ENCODE measurements at places on chromosomes 12 and 14.
A peak's percentile ranks its signal among the peaks of the same experiment; 100 is the strongest.

GRCh38 chr12:102959391-102959790, 1.9 kb downstream of the ASCL1 start:
- no peak for DNase-seq

DNA sequence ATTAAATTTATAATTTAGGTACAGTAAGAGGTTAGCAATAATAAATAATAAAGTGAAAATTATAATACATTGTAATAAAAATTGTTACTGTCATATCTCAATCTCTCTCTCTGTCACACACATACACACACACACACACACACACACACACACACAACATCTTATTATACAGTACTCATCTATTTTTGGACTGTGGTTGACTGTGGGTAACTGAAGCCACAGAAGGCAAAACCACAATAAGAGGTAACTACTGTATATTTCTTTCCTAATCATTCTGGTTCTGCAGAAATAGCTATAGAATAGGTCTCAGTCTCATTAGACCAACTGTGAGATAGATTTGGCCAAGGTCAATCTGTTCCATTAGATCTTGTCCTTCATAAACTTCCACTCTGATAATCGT, 33.1 kb upstream of the PTPRO start:
- DNase-seq: no peak

DNA sequence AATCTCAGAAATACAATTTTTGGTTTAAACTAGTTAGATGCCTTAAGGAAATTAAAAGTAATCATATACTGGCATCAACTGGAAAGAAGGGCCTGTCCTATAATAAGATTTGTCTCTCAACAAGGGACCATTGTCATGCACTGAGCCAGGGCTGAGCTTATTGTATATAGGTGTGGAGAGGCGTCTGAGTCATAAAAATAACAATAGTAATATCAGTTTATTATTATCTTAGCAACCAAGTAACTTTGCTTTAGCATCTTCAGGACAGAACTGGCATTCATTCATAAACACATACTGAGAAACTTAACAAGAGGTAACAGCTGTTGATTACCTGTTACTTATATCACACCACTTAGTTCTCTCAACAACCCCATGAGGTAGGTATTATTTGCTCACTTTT, 7.1 kb downstream of the KRT75 start:
- DNase-seq: no peak

DNA sequence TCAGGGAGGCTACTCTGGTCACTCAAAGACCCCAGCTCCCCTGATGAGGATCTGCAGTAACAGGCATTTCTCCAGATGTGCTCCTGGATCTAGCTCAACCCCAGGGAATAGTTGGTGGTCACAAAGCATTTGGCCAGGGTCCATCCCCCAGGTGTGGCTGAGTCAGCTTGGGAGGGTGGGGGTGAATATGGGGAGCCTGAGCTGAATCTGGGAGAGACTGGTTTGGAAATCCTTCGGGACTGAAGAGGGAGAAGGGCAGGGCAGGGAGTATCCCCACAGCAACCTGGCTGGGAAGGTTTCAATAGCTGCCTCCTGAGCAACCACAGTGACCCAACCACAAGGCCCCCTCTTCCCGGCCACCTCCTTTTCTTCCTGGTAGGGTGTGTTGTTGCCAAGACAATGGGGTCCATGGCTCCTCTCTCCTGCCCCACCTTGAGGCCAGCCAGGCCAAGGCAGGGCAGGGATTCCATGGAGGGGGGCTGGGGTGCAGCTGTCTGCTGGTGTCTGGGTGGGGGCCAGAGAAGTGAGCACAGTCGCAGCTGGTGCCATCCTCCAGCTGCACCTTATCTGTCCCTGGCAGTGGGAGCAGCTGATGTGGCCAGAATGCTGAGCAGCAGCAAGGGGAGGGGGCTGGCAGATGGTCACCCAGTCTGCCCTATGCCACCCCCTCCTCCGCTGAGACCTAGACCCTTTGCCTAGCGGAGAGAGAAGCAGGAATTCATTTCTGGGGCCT, 5.5 kb downstream of the ASIC1 start:
- no peak for DNase-seq

- no peak for DNase-seq
These were observed 4.7 kb upstream of the CHST11 start for GRCh38 chr12:104452087-104452486.

DNA sequence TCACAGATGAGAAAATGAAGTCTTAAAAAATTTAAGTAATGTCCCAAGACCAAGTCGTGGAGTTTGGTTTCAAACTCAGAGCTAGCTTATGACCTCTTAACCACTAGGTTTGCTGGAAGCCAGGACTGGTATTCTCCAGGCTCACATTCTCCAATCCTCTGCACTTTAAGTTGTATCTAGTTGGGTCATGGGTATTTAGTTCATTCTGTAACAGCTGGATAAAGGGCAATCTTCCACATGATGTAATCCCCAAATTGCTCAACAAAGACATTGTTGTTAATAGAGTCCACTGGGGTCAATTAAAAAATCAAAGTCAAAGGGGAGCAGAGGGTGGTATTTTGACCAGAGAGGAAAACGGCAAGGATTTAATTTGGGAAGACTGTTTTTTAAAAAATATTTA, 17.8 kb upstream of the GAS2L3 start:
- no peak for DNase-seq

DNA sequence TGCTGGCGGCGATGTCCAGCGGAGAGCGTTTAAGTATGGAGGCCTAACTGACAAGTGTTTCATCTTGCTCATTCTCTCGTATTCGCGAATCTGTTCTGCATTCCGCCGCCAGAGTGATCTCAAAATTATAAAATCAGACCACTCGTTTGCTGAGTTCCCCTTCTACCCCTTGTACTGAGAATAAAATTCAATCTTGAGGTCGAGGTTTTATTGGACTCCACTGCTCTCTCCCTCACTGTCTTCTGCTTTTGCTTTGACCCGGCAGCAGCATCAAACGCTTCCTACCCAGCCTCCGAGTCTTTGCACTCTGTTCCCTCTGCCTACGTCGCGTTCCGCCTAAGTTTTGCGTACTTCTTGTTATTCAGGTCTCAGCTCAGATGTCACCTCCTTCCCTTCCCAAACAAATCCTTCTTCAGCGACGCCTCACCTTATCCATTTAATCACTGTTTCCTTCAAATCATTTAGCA, 462 bp downstream of the KNTC1 start:
- DNase-seq: no peak

DNA sequence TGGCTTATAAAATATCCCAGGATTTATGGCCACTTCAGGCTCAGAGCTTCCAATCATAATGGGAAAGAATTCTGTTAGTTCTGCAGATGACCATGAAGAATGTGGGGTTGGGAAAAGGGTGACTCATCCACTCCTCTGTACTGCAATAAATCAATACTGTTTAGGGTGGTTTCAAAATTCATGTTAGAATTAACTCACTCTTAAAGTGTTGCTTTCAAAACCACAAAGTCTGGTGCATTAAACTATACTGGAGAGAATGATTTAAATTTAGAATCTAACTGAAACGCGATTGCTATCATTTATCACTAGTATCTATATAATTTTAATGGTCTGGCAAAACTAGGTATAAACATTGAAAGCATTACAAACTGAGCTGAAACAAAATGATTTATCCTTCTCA, 798 bp downstream of the CCDC198 start:
- no peak for DNase-seq

DNA sequence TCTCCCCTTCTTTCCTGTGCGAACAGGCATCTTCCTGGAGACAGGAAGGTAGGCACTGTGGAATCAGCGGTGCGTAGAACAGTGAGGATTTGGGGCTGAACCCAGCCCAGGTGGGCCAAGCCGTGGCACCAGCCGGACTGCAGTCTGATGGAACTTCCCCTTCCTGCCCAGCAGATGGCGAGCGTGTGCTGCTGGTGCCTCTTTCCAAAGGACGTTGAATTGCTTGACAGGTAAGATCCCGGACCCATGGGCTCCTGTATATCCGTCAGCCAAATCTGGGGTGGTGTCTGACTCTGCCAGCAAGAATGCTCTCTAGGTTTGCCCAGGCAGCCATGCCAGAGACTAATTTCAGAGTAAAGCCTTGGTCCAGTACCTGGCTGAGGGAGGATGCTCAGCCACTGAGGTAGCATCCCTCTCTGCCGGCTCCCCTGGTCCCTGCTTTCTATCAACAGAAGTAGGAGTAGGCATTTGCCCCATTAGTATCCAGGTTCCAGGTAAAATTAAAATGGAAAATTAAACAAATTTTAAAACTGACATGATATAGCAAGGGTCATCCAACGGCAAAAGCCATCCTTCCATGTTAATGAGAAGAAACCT, 21.1 kb upstream of the KCNA5 start:
- DNase-seq: peak; percentile 4

GRCh38 chr12:96809522-96809921, 97.5 kb upstream of the NEDD1 start:
- no peak for DNase-seq

- no peak for DNase-seq
These were observed 40.9 kb upstream of the VASH1 start for GRCh38 chr14:76720382-76720813.

Data from stimulated activated CD4-positive, alpha-beta T cell treated with anti-CD3 and anti-CD28 coated beads, Interleukin-1b, Interleukin-23, amount 100 ng/mL, for 1 hour (primary cell).